Kidney glomerular epithelial cell (primary cell): ENCODE measurements at places on chromosomes 2 and 18.

DNA sequence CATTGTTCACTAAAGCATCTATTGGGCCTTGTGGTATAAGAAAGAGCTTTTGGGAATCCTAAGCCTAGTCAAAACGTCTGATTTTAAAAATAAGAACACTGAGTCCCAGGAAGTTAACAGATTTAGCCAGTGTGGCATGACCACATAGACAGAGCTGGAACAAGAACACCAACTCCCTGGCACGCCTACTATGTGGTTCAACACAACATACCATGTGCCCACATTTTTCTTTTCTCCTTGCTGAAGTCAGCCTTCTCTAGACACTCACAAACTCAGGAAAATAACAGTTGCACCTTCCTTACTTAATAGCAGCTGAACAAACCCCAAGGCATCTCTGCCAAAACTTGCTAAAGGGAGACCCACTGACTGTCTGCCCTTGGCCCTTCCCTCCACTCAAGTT lies 124.8 kb downstream of the C1D start:
- DNase-seq = no peak

GRCh38 chr2:204260162-204260877 lies 285.0 kb upstream of the PARD3B start:
- peak; percentile 67 for DNase-seq

GRCh38 chr2:74293191-74293991 lies 49.8 kb downstream of the SLC4A5 start:
- peak; percentile 28 for DNase-seq

DNA sequence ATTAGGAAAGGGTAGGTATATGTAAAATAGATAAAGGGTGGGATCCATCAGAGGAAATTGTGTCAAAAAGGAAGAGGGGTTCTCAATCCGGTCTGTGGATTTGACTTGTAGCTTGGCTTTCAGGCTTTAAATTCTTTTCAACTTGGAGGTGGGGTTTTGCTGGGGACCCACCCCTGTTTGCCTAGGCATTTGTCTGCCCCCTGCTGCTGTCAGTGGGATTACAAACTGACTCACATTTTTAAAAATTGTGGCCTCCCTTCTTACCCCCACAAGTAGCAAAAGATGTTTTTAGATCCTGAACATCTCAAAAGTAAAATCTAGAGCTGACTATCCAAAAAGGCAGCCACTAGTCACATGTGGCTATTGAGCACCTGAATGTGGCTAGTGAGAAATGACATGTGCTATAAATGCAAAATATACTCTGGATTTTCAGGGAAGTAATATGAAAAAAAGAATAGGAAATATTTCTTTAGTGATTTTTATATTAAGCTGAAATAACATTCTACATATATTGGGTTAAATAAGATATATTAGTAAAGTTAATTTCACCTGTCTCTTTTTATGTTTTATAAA lies 178.9 kb downstream of the GFPT1 start:
- DNase-seq = no peak

DNA sequence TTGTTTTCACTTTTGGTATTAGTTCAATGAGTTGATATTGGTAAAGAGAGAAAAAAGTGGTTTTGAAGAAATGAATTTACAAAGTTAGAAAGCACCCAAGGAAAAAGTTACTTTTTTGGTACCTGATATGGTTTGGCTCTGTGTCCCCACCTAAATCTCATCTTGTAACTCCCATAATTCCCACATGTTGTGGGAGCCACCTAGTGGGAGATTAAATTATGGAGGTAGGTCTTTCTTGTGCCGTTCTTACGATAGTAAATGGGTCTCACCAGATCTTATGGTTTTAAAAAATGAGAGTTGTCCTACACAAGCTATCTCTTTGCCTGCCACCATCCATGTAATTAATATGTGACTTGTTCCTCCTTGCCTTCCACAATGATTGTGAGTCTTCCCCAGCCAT lies 965.6 kb upstream of the NRXN1 start:
- no peak for DNase-seq

GRCh38 chr2:20604951-20605381 lies 45.9 kb downstream of the HS1BP3 start:
- DNase-seq = no peak

DNA sequence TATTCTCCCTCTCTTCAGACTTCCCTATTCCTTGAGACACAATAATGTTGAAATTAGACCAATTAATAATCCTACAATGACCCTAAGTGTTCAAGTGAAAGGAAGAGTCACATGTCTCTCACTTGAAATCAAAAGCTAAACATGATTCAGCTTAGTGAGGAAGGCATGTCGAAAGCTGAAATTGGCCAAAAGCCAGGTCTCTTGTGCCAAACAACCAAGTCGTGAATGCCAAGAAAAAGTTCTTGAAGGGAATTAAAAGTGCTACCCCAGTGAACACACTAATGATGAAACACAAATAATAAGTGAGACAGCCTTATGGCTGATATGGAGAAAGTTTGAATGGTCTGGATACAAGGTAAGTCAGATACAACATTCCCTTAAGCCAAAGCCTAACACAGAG lies 115.4 kb downstream of the PXDN start:
- peak; percentile 44 for DNase-seq

GRCh38 chr2:143261986-143262385 lies 132.8 kb downstream of the ARHGAP15 start:
- DNase-seq = no peak

DNA sequence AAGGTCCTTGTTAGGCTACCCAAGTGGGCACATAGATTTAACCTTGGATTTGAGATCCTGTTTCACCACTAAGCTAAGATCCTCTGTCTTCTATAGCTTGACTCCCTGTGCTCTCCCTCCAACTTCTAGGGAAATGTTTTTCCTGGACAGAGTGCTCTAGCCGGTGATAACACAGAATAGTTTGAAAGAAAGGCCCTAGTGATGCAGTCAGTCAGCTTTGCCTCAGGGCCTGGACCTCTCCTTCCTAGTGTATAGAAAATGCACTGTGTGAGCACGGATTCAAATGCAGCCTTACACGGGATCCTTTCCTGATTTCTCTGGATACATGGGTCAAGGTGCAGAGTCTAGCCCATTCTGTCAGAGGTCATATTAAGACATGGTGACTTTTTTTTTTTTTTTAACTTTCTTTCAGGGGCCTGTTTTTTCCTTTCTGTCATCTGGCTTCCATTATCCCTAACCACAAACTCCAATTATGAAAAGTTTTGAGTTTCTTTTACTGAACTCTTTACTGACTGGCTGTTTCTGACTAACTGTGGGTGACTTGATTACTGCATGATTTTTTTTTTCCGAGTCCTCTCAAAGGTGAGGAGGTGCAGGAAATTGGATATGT lies 122.6 kb downstream of the LRP1B start:
- DNase-seq = no peak

GRCh38 chr2:16125614-16126516 lies 185.5 kb downstream of the MYCN start:
- DNase-seq = no peak

- peak; percentile 51 for DNase-seq
These were observed 121.5 kb upstream of the CREB1 start for GRCh38 chr2:207408086-207408794.
